Osteocyte (in vitro differentiated cells): ENCODE measurements at places on chromosomes 6 and 20. TPM values are rescaled to one million over a fixed set of nuclear protein-coding genes. Genes with fewer than 3 reads are reported as not detected.

DNA sequence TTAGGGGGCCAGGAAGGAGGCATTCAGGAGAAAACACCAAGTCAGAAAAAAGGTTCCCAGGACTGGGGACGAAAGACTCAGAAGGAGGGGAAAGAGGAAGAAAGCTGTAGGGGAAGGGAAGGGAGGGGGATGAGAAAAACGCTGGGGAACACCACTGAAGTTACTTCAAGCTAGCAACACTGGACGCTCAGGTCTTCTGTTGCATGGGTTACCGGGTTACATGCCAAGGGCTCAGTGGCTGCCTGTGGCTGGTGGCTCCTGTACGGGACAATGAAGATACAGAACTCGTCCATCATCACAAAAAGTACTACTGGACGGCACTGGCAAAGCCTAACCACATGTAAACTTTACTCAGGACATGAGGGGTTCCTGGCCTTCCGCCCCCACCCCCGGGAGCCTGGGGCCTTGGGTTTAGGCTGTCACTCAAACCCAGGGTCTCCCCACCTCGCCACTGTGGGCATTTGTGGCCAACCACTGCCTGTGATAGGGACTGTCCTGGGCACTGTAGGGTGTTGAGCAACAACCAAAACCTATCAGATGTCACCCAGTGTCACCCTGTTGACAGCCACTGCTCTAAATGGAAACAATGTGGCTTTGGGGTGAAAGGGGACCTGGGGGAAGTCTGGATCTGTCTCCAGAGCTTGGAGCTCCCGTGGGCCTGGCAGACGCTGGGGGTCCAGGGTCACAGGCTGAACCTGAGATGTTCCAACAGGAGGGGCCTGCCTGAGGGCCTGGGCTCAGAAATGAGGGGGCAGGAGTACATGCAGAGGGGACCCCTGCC lies 40.3 kb upstream of the CD93 start:
- H3K4me3 ChIP-seq = no peak overlapping the region
- peaks cover 6% of the 10 kb centered on the region for H3K4me1 ChIP-seq
- no peak overlapping the region for H3K27ac ChIP-seq
- no peaks in the 10 kb centered on the region for H3K36me3 ChIP-seq
- H3K27me3 ChIP-seq = no peaks in the 10 kb centered on the region
- DNase-seq = no peak

Gene SLC35D3
- total RNA-seq = not detected in 2 replicates

DNA sequence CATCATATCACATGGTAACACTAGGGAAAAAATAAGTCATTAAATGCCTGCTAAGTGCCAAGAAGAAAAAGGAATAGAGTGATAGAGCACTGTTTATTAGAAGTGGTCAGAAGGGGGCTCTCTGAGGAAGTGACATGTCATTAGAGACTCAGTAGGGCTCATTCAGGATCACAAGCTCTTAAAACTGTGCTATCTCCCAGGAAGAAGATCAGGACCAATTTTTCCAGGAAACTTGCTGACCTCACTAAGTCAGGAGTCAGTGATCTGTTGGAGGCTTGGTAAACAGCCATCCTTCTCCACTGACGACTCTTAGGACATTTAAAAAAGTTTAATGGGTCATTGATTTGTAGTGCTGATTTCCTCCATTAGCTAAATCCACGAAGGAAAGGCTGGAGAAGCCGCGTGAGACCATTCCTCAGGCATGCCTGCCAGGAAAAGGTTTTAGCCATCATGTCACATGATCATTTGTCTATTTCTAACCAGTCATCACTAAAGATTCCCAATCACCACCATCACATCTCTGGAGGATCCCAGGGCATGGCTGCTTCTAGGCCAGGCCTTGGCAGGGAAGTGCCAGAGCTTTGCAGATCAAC lies 5.9 kb upstream of the PTPN1 start:
- no peak overlapping the region for H3K4me3 ChIP-seq
- no peaks in the 10 kb centered on the region for H3K27me3 ChIP-seq
- no peaks in the 10 kb centered on the region for H3K36me3 ChIP-seq
- no peak overlapping the region for H3K27ac ChIP-seq
- no peak for DNase-seq
- H3K4me1 ChIP-seq = peaks cover 2% of the 10 kb centered on the region

Gene MICB
- 12.1 and 13.8 TPM in 2 replicates for total RNA-seq
